ENCODE measurements at places on chromosomes 6 and 20.
A peak's percentile ranks its signal among the peaks of the same experiment; 100 is the strongest.

DNA sequence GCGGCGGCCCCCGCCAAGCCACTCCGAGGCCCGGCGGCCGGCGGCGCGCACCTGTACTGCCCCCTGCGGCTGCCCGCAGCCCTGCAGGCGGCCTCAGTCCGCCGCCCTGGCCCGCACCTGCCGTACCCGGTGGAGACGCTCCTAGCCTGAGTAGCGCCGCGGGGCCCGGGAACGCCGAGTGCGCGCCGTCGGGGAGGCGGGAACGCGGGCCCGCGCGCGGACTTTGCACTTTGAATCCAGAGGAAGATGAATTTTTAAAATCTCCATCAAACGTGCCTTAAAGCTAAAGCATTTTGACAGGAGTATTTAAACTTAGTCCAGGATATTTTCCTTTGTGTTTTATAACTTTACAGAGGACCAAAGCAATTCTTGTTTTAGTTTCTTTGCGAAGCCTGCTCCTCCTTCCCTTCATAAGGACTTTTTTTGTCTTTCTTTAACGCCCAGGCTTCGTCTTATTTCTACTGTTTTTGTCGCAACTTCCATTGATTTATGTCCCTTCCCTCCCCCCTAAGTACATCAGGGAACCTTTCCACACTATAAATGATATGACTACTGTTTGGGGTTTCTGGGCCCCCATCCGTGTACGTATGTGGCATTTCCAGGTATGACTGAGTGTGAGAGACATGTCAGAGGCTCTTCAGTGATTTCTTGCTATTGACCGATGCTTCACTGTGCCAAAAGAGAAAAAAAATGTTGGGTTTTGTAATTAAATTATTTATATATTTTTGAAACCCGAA, 2.0 kb downstream of the FOXQ1 start:
- no peak for DNase-seq

DNA sequence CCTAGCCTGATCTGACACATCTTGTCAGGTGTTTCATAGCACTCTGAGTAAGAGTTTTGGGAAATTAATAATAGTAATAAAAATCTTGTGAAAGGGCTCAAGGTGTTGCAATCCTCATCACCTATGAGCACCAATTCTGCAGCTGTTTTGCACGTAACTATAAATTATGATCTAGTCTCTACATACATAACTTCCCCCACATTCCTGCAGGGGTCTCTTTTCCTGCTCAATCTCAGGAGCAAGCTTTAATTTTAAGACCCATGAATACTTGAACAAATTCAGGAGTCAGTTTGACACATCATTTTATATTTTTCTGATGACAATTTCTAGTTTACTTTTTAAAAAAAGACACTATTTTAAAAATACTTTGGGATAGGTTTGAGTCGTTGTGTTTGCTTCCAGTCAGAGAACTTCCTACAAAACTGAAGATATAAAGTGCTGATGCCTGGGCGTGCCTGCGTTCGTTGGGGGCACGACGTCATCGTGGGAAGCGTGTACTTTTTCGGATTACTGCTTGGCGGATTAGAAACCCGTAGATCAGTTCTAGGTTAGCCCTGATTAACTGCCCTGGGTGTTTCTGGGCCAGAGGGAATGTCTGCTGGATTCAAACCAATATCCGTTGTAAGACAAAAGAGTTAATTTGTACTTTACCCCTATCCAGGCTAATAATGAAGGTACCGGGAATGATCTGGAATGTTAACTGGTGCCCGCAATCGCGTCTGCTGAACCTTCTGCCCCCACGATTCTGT, 1.0 kb upstream of the E2F3 start:
- DNase-seq = peak; percentile 22

- DNase-seq = no peak
Measured at GRCh38 chr6:74087899-74088298, 391.9 kb downstream of the CD109 start.

- no peak for DNase-seq
Measured at GRCh38 chr20:63359937-63360849, 956 bp downstream of the CHRNA4 start.

GRCh38 chr20:43508604-43509040, 1.1 kb downstream of the L3MBTL1 start:
- no peak for DNase-seq

GRCh38 chr20:62606551-62607201, 35.6 kb upstream of the SLCO4A1 start:
- DNase-seq = no peak

- DNase-seq = no peak
Measured at GRCh38 chr20:52104546-52105441, 86.8 kb downstream of the ZFP64 start.

DNA sequence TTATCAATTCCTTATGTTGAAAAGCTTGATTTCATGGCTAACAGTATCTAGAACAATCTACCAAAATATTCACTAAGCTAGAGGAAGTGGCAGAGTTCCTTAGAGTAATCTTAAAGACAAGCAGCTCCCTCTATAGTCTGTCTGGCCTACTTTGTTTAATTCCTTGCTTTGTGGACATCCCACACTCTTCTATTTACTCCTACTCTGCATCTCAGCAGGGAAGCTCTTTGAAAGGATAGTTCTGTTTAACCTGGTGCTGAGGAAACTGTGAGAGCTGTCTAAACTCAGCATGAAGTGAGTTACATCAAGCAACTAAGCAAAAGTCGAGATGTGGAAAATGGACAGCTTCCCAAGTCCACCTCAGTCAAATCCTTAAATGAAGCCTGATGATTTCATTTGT, 4.3 kb downstream of the REV3L start:
- DNase-seq = no peak

DNA sequence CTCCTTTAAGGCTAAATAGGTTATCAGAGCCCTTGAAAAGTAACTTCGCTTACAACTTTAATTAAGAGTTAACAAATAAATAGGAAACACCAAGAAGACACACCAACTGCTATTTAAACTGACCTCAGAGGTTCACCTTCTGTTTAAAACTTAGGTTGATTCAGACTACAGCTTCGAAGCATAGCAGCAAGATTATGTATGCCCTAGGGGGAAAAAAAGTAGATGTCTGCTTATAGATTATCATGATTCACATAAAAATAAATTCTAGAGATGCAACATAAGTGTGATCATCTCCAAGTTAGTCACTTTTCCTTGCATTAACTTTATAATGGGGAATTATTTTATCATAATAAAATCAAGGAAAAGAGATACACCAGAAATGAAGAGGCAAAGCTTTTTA, 8.9 kb downstream of the PNISR start:
- no peak for DNase-seq

DNA sequence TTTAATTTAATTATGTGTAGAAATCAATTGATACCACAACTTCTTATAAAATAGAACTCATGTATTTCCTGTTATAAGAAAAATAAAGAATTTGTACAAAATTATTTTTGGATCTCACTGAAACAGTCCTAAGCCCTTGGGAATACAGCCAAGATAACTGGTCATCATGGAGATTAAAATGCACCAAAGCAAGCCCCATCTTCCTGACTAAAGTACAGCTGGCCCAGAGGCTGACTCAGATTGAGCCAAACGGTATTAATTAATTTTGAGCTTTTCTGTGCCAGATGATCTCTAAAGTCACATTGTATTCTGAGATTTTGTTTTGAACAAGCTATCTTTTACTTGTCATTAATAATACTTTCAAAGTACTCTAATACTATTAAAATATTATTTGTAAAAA, 978.5 kb downstream of the TBC1D32 start:
- no peak for DNase-seq

DNA sequence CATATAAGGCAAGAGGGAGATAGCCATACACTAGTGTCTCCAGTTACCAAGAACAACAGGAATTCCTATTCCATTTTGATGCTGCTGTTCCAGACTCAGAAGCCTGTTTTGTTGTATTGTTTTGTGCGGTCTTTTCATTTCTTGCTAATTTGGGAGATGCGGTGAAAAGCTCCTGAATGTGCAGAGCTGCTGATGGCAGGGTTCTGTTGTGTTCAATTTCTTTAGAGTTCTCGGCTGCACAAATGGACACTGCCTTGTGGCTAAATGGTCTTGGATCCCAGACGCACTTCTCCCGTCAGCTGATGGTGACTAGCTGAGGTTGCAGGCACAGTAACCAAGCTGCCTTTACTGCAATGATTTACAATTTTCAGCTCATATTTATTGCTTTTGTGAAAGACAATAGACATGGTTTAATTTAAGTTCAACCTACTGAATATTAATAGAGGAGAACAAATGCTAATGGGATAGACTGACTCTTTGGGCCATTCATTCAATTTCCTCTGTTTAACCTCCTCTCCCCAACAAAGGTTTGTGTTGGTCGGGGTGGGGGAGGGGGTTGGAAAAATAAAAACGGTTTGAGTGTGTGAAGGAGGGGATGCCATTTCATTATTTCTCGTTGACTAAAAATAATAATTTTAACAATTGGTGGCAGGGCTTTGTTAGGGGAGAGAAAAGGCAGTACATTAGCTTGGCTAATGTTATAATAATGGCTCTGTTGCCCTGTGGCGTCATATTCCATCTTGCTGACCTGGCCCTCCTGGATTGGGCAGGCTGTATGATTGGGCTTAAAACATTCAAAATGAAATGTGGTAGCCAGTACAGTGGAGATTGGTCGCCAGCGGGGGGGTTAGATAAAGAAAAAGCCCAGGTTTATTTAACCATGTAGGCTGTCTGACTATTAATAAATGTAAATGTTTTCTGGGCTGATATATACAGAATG, 159.5 kb downstream of the JARID2 start:
- DNase-seq = no peak

GRCh38 chr6:138465007-138465645, 34.2 kb downstream of the NHSL1 start:
- no peak for DNase-seq

DNA sequence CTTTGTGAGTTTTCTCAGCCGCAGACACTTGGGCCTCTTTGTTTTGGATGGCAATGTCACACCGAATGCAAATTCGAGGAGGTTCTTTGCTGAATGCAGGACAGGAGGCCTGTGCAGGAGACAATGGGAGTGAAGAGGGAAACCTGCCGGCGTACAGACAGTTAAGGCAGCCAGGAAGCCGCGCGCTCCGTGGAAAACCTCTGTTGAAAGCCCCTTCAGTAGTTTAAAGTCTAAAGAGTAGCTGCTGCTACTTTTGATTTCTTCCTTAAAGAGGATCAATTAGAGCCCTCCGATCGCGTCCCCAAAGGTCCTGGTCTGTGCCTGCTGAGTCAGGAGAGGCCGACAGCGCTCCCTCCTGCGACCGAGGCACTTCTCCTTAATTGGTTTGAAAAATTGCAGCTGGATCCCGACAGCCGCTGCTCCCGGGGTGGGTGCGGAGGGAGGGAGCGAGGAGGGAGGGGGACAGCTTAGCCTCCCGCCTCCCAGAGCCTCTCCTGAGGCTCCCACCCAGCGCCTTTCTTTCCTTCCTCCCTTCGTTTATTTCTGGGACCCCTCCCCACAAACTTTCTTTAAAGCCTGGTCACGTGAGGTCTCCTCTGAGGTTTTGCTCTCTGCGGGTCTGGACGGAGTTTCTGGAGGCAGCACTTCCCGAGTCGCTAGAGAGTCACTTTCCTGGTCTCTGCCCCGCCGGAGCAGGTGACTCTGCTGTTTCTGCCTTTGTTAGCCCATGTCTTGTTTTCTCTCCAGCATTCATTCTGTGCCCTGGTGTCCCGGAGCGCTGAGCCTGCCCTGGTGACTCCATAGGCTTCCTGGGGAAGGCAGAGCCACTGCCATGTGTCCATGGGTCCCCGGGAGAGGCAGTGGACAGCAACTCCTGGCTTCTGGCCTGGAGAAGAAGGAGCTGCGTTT, 22.3 kb upstream of the RPP40 start:
- no peak for DNase-seq

- no peak for DNase-seq
Measured at GRCh38 chr6:156348424-156348823, 428.8 kb upstream of the ARID1B start.

DNA sequence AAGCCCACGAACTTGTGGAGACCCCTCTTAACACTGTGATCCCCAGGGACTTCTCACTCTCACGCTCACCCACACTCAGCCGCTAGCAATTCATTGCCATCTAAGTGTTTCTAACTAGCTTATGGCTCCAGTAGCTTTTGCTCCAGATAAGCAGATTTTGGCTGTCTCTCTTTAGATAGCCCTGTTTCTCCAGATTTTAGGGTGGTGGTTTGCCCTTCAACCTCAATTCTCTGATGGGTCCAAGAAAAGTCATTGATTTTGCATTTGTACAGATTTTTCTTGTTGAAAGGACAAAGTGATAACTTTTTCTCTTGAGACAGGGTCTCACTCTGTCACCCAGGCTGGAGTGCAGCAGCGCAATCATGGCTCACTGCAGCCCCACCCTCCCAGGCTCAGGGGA, 41.2 kb downstream of the NR2E1 start:
- no peak for DNase-seq

- peak; percentile 27 for DNase-seq
Measured at GRCh38 chr6:41546475-41546865, 289 bp downstream of the FOXP4 start.

DNA sequence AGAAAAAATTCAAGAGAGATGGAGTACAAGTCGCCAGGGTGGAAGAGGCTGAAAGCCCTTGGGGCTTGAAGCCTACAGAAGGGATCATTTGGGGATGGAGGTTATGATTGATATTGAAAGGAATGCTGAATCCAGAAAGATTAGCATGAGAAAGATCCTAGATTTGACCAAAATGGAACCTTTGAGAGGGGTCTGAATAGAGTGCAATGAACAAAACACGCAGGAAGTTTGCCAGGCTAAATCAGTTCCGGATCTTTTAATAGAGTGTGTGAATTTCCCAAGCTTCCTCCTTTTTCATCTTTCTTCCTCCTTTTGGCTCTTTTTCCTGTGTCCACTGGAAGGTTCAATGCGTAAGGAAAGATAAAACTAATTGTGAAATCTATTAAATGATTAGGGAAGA, 15.3 kb downstream of the IPCEF1 start:
- DNase-seq = no peak

GRCh38 chr6:43807228-43808061, 37.4 kb downstream of the VEGFA start:
- no peak for DNase-seq

DNA sequence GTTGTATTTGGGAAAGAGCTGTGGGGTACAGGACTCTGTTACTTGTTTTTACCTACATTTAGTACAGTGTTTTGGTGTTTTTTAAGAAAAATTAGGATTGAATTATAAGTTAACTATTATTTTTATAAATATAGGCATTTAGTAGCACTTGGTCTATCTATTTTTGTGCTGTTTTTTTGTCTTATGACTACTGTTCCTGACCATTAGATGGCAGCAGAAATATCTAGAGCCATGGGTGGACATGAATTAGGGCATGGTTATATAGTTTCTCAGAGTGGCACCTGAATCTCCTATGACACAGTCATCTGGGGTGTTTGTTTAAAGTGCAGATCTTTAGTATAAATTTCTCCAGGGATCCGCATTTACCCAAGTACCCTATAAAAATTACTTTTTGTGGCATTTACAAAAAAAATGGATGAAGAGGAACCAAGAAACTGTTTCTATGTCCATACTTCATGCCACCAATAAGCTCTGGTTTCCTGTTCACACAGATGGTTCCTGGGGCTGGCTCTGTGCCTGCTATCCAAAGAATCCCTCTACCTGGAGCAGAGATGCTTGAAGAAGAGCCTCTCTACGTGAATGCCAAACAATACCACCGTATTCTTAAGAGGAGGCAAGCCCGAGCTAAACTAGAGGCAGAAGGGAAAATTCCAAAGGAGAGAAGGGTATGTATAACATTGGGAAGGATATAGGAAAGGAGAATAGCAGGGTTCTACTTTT, 19.8 kb downstream of the NFYA start:
- DNase-seq = no peak

Measured in stimulated activated CD4-positive, alpha-beta T cell treated with anti-CD3 and anti-CD28 coated beads, Interleukin-4, amount 100 ng/mL, for 48 hours (primary cell).